ENCODE measurements at places on chromosomes 3 and 15.
A peak's percentile ranks its signal among the peaks of the same experiment; 100 is the strongest.

DNA sequence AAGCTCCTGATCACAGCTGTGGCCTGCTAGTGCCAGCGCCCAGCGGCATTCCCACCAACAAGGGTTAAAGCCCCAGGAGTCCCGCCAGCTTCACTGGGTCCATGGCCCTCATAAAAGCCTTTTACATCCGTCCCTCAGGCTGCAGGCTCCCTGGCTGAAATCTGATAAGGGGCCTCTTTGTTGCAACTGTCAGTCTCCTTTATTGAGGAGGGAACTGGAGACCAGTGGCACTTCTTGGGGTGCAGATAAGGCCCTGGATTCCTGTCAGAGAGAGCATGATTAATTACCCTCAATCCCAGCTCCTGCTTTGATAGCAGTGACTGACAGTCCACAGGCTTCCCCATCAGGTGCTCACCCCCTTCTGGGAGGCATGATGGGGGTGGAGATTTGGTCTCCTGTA lies 30.9 kb upstream of the CLK3 start:
- DNase-seq: no peak

GRCh38 chr15:22263738-22264137 lies 183.4 kb downstream of the OR4M2 start:
- DNase-seq: no peak

GRCh38 chr15:68220967-68221366 lies 8.6 kb downstream of the CLN6 start:
- no peak for DNase-seq

DNA sequence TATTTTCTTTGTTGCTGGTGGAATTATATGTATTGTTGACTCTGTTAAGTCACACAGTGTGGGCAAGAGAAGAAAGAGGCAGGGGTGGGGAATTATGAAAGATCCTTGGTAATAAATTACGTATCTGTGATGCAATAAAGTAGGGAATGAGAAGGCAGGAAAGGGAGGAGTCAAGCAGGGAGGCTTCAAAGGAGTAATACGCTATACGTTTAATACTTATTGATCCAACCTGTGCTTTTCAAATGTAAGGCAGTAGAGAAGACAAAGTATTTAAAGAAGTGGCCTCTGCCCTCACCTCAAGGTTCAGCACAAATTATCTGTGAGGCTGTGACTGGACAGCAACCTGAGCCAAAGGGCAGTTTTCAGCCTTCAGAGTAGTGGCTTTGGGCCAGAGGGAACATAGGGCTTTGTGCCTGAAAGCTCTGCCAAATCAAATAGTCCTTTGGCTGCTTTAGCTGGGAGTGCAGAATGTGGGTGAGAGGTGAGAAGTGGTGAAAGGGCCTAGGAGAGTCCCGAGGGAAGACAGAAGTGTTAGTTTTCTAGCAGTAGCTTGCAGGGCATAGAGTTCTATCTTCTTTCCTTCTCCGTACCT lies 1.2 kb upstream of the PLIN1 start:
- peak; percentile 90 for DNase-seq

DNA sequence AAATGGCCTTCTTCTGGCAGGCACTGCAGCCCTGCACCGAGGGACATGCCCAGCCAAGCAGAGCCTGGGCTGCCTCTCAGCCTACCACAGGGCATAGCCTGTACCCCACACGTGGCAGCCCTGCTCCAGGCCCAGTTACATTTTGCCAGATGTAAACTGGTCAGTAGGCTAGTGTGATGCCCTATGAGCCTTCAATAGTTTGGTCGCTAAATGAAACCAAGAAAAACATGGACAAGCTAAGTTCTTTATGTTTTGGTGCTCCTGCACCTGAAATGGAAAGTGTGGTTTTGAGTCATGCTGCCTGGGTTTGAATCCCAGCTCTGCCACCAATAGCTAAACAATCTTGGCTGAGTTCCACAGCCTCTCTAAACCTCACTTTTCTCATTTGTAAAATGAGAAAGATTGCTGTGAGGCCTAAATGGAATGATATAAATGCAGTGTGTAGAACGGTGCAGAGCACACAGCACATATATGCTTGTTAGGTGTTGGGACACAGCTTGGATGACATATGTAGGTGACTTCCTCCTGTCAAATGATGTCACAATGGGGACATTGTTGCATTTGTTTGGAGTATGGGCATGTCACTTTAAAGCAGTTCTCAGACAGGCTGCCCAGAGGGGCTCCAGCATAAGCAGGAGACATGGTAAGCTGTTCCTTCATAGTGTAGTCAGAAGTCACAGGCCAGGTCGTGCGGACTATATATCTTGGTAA lies 57.4 kb downstream of the ZBTB38 start:
- DNase-seq: no peak

- DNase-seq: no peak
Observed at GRCh38 chr3:58798312-58798711, 131.7 kb upstream of the FAM3D start.

DNA sequence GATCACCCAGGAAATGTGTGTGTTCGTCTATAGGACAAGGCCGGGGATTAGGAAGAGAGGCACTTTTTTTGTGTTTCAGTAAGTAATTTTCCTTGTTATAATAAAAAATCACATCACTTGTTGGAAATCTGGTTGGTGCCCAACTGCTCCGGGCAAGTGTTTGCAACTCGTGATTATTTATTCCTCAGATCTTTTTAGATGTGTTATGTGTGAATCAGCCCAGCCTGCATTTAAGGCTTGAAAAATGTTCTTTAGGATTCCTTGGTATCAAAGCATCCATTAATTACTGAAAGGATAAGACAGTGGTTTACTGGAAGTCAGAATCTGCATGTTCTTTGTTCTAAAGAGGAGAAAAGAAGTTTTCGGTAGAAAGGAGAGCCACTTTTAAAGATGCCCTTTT lies 345.6 kb downstream of the FEZF2 start:
- DNase-seq: no peak

GRCh38 chr3:1938975-1939374 lies 159.7 kb upstream of the CNTN4 start:
- DNase-seq: no peak

- peak; percentile 97 for DNase-seq
Observed at GRCh38 chr3:100041328-100041749, 73.0 kb downstream of the FILIP1L start.

DNA sequence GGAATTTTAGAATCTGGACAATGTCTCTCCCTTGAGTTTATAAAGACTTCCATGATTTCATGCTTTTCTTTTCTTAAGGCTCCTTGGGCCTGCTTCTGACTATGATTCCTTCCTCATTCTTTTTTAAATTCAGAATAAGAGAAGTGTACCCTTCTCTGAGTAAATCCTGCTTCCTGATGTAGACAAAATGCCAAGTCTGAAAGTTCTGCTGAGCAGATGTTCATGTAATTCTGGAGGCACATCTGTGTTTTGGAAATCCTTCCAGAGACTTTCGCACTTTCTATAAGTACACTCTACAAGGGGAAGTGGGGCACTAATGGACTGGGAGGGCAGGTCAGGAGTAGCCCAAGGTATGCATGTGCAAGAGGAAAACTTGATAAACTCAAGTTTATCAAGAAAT lies 24.8 kb downstream of the TPM1 start:
- DNase-seq: peak; percentile 8

GRCh38 chr15:63191895-63192618 lies 2.7 kb downstream of the RAB8B start:
- peak; percentile 38 for DNase-seq

DNA sequence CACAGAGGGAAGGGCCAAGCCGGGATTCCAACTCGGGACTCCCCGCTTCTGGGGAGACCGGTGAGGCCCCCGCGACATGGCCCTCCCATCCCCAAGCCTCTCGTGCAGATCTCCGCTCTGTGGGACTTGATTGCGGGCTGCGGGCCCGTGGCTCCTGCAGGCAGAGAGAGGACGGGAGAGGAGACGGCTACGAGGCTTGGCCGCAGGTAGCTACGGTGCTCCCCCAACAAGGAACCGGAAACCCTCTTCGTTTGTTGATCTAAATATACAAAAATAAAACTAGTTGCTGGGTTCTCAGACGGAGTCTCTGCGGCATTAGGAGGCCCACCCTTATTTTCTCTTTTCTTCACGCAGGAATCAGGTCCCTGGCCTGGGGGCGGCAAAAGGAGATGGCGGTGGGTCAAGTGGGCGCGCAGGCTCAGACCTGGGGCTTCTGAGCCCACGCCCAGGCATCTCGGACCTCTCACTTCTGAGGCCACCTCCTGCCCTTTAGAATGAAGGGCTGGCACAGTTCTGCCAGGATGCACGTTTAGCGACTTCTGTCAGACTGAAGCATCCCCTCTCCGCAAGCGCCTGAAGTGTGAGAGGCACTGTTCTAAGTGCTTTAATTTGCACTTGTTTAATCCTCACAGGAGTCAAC lies 10.9 kb downstream of the GNB5 start:
- no peak for DNase-seq

DNA sequence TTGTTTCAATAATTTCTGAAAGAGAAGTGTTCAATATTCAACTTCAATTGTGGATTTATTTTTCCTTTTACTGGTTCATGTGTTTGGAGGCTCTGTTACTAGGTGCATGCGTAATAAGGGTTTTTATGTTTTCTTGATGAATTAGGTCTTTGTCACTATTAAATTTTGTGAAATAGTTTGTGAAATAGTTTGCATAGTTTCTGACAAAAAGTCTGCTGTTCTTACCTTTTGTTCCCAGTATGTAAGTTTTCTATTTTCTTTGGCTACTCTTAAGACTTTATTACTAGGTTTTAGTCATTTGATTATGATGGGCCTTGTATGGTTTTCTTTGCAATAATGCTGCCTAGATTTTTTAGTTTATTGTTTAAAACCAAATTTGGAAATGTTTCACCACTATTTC lies 38.0 kb downstream of the MEF2A start:
- DNase-seq: no peak

GRCh38 chr3:38354588-38355330 lies 8.2 kb downstream of the XYLB start:
- DNase-seq: peak; percentile 73

DNA sequence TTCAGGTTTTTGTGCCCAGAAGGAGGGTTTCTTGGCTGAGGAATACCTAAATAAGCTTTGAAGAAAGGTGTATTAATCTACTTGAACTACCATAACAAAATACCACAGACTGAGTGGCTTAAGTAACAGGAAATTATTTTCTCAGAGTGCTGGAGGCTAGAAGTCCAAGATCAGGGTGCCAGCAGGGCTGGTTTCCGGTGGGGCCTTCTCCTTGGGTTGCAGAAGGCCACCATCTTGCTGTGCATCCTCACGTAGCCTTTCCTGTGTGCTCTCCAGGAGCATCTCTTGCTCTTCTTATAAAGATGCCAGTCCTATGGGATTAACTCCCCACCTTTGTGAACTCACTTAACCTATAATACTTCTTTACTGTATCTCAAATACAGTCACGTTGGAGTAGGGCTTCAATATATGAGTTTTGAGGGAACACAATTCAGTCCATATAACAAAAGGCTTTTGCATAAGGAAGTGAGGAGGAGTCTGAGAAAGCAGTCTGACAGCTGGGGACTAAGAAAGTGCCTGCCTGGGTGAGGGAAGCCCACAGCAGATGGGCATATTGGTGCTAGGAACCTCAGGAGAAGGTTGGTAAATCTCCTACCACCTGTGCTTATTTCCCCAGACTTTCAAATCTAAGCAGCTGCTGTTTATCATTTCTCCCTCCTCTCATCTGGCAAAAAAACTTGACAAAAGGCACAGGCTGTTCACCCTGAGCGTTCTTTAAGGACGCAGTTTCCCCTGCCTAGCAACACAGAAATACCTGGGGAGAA lies 89.6 kb upstream of the CBLB start:
- DNase-seq: no peak

DNA sequence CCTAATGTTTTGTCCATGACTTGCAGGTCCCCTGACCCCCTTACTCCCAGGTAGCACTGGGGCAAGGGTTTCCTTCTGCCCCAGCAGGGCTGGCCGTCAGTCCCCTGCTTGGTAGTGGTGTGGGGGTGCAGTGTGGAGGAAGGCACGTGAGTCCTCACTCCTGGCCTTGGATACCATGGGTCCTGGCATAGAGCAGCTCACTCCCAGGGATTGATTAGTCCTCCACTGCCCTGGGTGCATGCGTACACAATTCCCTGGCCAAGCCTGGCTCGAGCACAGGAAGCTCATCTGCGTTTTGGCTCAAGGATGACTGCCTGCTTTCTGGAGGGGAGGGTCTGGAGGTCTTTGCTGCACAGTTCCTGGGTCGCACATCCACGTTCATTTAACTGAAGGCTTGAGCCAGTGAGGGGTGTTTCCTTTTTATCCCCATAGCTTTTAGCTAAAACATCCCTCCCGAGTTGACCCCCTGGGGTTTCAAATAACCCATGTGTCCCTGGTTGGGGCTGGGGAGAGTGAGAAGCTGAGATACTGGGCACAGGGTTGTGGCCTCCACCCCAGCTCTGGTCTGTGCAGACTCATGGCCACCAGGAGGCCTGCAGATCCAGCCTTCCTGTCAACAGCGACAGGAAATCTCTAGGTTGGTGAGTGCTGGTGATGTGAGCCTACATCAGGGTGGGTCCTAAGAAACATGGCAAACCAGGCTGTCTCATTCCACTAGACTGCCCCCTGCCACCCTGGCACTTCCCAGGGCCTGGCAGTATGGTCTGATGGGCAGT lies 11.5 kb downstream of the HEMK1 start:
- no peak for DNase-seq

- DNase-seq: peak; percentile 41
Observed at GRCh38 chr3:19934098-19934566, at the start of gene EFHB. Gene EFHB, minus strand, starts transcription at chr3:19934217. Its CDS starts 199 bp downstream, at chr3:19934018.

DNA sequence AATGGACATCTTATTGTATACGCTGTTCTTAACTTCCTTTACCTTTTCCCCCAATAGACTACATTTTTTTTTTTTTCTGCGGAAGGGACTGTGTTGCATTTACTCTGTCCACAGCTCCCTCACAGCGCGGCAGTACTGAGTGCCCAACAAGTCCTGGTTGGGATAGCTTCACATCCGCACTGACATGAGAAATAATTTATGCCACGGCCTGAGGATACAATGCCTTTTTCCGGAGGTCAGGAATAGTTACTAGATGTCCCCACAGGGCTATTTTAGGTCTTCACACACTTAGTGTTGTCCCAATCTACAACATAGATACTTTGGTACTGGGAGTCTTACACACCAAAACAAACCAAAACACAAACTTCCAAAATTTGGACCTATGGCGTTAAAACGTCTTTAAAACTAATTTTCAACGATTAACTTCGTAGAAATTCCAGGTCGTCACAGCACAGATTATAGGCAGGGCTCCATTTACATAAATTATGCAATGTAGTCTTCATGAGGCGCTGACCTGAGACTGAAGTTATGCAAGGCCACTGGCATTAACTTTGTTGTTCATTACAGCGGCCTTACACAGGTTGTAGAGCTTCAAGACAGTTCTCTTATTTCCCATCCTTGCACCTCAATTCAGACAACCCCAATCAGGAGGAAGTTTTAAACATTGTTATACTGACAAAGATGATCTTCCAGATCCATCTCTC lies 989 bp upstream of the PPIB start:
- DNase-seq: peak; percentile 38

DNA sequence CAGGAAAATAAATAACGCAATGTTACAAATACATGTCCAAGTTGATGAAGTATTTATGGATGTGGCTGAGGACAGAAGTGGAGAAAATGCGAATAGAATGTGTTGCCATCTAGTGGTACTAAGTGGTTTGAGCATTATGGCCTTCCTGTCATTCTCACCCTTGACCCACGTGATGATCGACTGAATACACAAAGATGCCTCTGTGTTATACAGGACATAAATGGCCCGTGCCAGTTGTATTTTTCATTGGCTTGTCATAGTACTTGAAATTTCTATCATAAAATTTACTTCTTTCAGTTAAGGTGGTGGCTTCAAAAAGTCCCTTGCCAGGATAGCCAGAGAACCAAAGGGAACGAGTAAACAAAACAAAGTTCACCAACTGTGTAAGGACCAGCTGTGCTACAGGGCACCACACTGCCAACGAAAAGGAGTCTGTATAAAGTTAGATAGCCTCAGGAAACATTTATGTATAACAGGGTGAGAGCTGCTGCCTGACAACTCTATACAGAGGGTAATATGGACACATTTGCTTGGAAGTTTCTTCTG lies 103.7 kb downstream of the MYH15 start:
- DNase-seq: peak; percentile 83

GRCh38 chr3:165195640-165196576 lies at the start of gene SLITRK3:
Gene SLITRK3, minus strand, starts transcription at chr3:165196384. Its CDS starts 5,554 bp downstream, at chr3:165190830.
- DNase-seq: no peak

Measured in cardiac fibroblast (primary cell).